ENCODE measurements at places on chromosomes 5 and 9.

DNA sequence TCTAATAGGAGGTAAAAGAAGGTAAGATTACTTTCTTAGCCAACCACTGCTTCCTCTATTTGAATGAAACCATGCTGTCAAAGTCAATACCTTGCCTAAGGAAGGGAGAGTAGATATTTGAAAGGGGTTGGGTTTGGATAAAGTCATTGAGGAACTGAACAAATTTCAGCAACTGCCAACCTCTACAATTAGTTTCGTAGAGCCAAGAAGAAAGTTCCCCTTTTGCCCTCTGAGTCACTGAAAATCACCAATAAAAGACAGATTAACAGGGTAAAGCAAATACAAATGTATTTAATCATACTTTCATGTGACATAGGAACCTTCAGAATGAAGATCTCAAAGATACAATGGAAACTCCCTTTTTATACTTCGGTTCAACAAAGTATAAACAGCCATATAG is 615.7 kb downstream of the GABRG2 start:
- DNase-seq = no peak

GRCh38 chr5:93995126-93995621 is 253.8 kb upstream of the POU5F2 start:
- DNase-seq = peak; percentile 27

- DNase-seq = peak; percentile 75
These were observed 19.4 kb downstream of the YIPF5 start for GRCh38 chr5:144151026-144151425.

GRCh38 chr9:103037508-103038477 is 42.7 kb downstream of the CYLC2 start:
- peak; percentile 3 for DNase-seq

GRCh38 chr9:133134388-133135145 is 13.5 kb upstream of the RALGDS start:
- DNase-seq = no peak

DNA sequence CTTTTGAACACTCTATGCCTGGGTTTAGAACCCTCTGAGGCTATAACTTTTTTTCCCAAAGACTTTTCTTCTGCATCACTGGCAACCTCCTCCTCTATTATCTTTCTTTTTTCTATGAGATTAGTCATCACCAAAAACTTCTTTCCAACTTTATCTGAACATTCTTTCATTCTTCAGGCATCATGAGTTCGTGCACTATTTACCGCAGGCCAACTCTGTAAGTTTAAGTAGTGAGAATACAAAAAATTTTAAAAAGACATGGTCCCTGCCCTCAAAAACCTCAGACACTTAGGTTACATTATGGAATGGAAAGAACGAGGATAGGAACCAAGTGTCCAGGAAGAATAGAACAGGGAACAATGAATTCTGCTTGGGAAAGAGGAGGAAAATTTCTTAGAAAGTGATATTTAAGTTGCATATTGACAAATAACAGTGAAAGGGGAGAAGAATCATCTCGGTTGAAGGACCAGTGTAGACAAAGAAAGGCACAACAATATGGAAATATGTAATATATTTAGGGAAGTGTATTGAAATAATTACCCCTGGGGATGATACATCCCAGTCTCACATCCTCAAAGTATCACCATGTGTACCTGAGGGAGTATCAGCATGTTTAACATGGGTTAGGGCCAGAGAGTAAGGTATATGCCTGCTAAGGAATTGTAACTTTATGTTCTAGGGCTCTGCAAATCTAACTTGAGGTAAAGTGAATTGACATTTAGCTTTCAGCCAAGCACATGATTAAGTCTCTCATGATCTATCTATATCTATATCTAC is 196.5 kb upstream of the NREP start:
- DNase-seq = peak; percentile 92
